Activated naive CD4-positive, alpha-beta T cell treated with Interleukin-2 at 50 U/mL for 16 hours (primary cell): ENCODE measurements at places on chromosomes 2 and 18.
A peak's percentile ranks its signal among the peaks of the same experiment; 100 is the strongest.

DNA sequence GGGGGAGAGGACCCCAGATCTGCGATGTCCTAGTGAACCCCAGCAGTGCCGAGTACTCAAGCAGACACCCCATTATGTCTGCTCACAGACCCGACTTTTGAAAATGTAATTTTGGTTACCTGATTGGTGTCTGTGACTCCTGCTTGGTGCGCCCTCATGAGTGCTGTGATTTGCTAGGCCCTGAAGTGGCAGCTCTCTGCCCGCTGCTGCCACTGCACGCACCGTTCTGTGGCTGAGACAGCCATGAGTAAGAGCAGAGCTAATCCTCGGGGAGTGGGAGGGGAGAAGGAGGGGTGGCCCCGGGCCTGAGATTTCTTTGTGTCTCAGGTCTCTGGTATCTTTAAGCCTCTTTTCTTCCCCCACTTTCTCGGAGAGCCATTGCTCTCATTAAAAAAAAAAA, 18.2 kb downstream of the FHOD3 start:
- DNase-seq: no peak

DNA sequence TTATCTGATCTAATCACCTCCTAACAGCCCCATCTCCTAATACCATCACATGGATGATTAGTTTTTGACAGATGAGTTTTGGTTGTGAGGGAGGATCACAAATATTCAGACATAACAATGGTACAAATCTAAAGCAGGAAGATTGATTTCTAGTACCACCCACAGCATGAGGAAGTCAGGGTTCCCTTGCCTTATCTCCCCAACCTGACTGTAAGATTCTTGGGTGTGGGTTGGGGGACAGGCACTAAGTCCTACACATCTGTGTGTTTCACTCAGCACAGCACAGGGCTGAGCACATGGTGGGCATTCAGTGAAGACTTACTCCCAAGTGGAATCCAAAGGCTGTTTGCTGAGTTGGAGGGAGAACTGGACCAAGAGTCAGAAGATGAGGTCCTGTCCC, 93.8 kb upstream of the CXCR4 start:
- no peak for DNase-seq

DNA sequence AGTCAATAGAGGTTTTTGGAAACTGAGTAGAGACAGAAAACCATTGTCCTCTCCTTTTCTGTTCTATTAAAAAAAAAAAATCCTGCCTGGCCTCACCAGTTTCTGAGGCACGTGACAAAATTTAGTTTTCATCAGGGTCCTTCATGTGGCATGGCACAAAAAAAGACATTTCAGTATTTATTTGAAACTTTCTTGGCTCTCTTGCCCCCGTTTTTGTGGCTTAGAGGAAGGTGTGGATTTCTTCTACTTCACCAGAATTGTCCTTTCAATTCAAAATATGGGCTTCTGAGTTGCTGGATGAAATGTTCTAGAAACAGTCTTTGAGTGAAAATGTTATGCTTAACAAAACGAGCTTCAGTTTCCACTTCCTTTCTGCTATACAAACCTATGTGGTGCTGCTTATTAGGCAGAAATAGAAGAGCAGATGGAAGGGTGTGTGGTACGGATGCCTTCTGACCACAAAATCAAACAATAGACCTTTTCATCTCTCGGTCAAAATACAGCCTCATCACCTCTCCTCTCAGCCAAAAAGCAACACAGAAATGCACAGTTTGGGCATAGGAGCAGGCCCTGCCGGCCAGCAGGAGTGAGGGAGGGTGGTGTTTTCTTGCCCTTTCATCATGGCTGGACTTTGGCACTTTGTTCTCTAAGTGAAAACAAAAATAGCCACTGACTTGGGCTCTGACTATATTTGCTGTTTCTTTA, 89.2 kb downstream of the SH3RF3 start:
- no peak for DNase-seq

- no peak for DNase-seq
Observed at GRCh38 chr2:118052474-118052873, 35.8 kb upstream of the INSIG2 start.

- peak; percentile 41 for DNase-seq
Observed at GRCh38 chr18:62717169-62717924, 2.0 kb downstream of the PHLPP1 start.

DNA sequence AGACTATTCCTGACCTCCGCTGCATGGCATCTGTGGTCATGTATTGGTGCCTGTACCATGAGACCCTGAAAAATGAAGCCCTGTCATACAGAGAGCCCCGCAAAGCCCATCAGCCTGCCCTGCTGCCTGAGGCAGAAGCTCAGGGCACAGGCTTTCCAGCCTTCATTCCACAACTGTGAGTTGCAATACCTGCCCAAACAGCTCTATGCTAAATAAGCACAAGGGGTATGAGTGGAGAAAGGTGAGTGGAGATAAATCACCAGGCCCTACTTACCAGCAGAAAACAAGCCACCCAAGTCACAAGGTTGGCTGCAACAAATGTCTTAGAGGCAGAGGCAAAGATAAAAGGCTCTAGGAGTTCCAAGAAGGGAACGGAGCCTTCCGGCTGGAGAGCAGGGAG, 277.4 kb downstream of the TNS1 start:
- no peak for DNase-seq

- no peak for DNase-seq
Observed at GRCh38 chr2:223618172-223619035, 16.2 kb upstream of the SCG2 start.

DNA sequence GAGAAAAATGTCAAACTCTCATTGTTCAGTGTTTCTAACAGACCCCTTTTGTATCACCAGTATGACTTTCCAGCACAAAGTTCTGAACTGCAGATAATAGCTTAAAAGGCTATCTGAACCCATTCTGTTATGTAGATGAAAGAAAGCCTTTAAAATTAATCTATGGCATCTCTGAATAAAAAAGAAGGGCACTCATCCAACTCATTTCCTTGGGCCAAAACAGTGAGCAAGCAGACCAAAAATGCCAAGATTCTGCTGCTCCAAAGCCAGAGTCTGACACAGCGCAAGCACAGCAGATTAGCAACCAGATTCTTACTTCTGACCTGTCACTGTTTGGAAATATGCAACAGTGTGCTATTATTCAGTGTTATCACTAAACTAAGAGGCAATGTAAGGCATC, 22.6 kb upstream of the ITGA6 start:
- DNase-seq: no peak

- no peak for DNase-seq
Observed at GRCh38 chr18:22344908-22345670, 72.6 kb downstream of the CTAGE1 start.

- DNase-seq: no peak
Observed at GRCh38 chr2:28152585-28153280, 239.9 kb upstream of the FOSL2 start.

- no peak for DNase-seq
Observed at GRCh38 chr2:45922577-45922988, 271.1 kb downstream of the PRKCE start.

DNA sequence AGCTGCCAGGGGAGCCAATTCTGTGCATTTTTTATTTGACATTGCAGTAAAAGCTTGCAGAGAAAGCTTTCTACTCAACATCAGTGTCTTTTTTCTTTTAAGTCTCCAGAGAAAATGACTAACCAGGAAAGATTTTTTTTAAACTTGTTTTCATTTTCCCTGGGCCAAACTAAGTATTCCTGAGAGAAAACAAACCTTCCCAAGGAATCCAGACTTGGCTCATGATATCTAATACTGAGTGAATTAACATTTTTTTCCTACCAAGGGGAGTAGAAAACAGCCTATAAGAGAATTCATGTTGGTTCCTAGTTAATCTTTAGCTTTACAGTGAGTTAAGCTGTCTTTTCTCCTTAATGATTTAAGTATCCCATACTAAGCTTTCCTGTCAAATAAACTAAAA, 46.7 kb downstream of the DAPL1 start:
- DNase-seq: no peak

DNA sequence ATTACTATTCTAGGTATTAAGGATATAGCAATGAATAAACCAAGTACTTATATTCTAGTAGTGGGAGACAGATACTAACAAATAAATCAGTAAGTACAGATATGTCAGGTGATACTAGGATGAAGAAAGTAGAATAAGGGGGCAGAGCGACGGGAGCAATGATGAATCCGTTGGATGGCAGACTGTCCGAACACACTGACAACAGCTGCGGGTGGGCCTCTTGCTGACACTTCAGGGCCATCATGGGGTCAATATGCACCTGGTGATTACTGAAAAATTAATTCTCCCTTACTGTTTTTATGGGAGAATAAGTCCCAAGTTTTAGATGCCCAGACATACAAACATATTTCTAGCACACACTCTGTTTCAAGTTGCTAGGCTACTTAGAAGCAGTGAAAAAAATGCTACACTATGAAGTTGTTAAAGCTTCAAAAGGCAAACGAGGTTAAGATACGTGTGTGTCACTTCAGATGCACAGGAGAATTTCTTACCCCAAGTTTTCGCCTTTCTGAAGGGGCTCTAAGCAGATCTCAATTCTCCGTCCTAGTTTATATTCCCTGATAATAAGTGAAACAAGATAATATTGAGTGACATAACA, 78.7 kb downstream of the USP40 start:
- DNase-seq: no peak

- no peak for DNase-seq
Observed at GRCh38 chr18:46649071-46649862, 7.8 kb downstream of the LOXHD1 start.

DNA sequence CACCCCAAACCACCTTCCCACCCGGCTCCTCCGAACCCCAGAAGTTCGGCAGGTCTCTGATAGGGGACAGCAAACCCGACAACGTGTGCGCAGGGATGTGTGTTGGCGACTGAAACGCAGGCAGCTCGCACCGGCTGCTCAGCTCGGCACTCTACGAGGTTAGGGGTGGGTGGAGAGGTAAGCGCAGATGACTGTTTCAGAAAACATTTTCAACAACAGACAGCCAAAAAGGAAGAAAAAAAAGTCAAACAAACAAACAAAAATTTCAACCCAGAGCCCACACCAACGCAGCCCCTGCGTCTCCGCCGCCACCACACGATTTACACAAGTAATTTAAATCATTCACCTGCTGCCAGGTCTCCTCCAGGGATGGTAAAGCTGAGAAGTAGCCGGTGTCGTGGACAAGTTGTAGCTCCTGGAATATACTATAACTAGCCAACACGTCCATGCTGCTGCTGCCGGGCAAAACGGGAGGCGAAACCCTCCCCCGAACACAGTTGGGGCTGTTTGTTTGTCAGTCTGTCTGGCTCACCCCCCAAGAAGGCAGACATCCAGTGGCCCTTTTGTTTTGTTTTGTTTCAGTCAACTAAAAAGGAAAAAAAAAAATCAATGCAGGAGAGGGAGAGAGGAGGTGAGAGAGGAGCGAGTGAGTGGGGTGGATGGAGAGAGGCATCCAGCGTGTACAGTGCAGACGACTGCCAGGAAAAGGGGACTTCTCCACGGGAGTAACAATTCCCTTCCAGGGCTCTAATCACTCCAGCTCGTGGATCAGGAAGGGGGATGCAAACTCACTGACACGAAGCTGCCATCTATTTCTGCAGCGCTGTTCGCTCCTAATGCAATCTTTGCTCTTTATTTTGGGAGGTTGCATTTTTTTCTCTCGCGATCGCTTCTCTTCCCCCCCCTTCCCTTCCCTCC, at the start of gene KLF7:
Gene KLF7, minus strand, starts transcription at position 828 of the 918 bp plus-strand sequence. Its CDS starts 380 bp downstream, at position 448.
- peak; percentile 71 for DNase-seq

- no peak for DNase-seq
Observed at GRCh38 chr2:227477291-227477690, 5.3 kb downstream of the AGFG1 start.

DNA sequence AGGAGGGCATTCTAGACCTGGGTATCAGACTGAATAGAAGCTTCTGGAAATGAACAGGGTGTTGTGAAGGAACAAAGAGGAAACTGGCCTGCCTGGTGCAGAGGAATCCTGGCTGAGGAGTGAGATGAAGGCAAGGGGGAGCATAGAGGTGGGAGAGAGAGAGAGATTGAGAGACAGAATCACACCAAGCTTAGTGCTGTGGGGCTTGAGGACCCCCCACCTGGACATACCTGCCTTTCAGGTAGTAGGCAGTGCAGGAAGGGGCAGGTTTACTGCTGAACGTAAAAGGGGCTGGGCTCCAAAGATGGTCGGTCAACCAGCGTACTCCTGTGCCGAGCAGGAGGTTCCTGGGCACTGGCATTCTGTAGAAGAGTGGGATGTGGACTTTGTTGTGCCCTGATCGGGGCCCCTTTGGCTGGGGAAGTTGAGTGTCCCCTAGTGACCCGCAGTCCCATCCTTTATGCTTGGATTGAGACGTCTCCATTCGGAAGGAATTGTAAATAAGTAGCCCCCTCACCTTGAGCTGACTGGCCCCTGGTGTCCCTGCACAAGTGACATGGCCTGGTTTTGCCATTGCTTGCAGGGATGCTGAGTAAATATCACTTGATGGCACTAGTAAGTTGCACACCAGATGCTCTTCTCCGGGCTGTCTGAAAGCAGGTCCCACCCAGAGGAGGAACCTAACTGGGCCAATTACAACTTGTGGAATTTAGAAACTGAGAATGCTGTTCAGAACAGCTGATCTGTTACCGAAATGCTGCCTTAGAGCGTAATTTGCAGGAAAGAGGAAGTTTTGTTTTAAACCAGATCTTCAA, 1.4 kb downstream of the UBE2F start:
- DNase-seq: peak; percentile 34

- no peak for DNase-seq
Observed at GRCh38 chr18:21598726-21599584, 1.5 kb downstream of the ESCO1 start.

- no peak for DNase-seq
Observed at GRCh38 chr18:71336576-71337210, 1047.8 kb downstream of the SOCS6 start.

- DNase-seq: no peak
Observed at GRCh38 chr2:222862106-222862908, 1.5 kb downstream of the ACSL3 start.

GRCh38 chr18:48780201-48780912, 170.4 kb downstream of the SMAD7 start:
- no peak for DNase-seq

GRCh38 chr2:223442847-223443246, 159.3 kb downstream of the SCG2 start:
- no peak for DNase-seq

GRCh38 chr2:191721331-191721730, 43.4 kb downstream of the NABP1 start:
- no peak for DNase-seq

GRCh38 chr2:163698857-163699256, 37.0 kb downstream of the FIGN start:
- no peak for DNase-seq
